ENCODE measurements at places on chromosomes 16 and 17. TPM values are rescaled to one million over a fixed set of nuclear protein-coding genes. Genes with fewer than 3 reads are reported as not detected.

Gene CDH16
- total RNA-seq, result not detected

DNA sequence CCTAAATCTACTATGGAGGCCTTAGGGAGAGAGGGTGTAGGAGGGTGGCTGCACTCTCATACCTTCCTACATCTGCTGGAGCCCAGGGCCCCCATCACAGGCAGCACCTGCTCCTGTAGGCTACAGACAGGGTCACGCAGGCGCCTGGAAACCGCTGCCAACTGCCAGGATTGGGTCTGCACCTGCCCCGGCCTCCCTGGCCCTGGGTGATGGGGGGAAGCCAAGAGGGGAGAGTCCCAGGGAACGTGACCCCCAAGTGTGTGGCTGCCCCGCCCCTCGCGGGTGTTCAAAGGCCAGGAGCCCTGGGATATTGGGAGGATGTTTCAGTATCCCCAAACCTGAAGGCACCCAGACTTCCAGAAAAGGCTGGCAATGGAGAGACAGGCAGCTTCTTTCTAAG lies 5.6 kb upstream of the TEX19 start:
- DNase-seq, result no peak
- H3K36me3 ChIP-seq, result no peaks in the 10 kb centered on the region
- peaks cover 10% of the 10 kb centered on the region for H3K27me3 ChIP-seq
- H3K4me3 ChIP-seq, result no peak overlapping the region
- H3K4me1 ChIP-seq, result no peaks in the 10 kb centered on the region

DNA sequence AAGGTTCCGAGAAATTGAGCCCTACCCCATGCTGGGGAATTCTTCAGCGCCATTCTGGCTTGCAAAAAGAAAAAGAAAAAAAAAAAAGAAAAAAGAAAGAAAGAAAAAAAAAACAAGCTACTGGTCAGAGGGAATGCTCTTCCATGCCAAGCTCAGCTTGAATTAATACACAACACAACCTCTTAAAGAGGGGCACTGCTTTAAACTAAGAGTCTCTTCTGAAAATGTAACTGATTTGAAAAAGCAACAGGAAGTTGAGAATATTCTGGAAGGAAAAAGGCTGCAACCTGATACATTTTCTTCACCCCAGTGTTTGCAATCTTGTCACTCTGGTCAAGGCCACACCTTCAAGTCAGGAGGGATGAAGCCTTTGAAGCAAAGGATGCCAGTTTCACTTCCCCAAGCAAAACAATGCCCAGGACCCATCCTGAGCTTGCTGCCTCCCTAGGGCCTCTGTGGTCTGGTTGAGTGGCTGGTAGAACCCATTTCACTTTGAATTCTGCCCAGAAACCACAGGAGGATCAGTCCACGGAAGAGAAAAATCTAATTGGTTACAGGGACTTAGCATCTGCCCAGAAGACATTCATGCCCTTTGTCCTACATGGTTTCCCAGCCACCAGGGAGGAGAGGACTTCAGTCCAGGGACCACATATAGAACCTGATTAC lies 389.7 kb downstream of the SOX9 start:
- H3K27ac ChIP-seq, result no peak overlapping the region
- no peaks in the 10 kb centered on the region for H3K36me3 ChIP-seq
- DNase-seq, result no peak
- H3K4me3 ChIP-seq, result no peak overlapping the region
- peaks cover 3% of the 10 kb centered on the region for H3K4me1 ChIP-seq
- H3K27me3 ChIP-seq, result no peaks in the 10 kb centered on the region

GRCh38 chr17:80423536-80424225 lies 8.7 kb downstream of the ENDOV start:
- peaks cover 6% of the 10 kb centered on the region for H3K4me1 ChIP-seq
- no peak overlapping the region for H3K27ac ChIP-seq
- no peak for DNase-seq
- no peaks in the 10 kb centered on the region for H3K27me3 ChIP-seq

Gene NOTUM
- 6.1 TPM for total RNA-seq

- H3K4me1 ChIP-seq, result no peaks in the 10 kb centered on the region
- H3K4me3 ChIP-seq, result no peak overlapping the region
- no peak overlapping the region for H3K27ac ChIP-seq
- no peak for DNase-seq
- no peaks in the 10 kb centered on the region for H3K27me3 ChIP-seq
Measured at GRCh38 chr16:89786474-89787364, 29.7 kb downstream of the FANCA start.

GRCh38 chr16:22035153-22035552 lies 27.2 kb downstream of the MOSMO start:
- no peaks in the 10 kb centered on the region for H3K27me3 ChIP-seq
- peaks cover 5% of the 10 kb centered on the region for H3K36me3 ChIP-seq
- DNase-seq, result no peak
- H3K27ac ChIP-seq, result no peak overlapping the region
- H3K4me3 ChIP-seq, result no peak overlapping the region

GRCh38 chr16:75931970-75932369 lies 205.7 kb upstream of the CPHXL start:
- no peak for DNase-seq
- H3K36me3 ChIP-seq, result no peaks in the 10 kb centered on the region
- H3K27me3 ChIP-seq, result no peaks in the 10 kb centered on the region
- H3K27ac ChIP-seq, result no peak overlapping the region
- H3K4me3 ChIP-seq, result no peak overlapping the region

DNA sequence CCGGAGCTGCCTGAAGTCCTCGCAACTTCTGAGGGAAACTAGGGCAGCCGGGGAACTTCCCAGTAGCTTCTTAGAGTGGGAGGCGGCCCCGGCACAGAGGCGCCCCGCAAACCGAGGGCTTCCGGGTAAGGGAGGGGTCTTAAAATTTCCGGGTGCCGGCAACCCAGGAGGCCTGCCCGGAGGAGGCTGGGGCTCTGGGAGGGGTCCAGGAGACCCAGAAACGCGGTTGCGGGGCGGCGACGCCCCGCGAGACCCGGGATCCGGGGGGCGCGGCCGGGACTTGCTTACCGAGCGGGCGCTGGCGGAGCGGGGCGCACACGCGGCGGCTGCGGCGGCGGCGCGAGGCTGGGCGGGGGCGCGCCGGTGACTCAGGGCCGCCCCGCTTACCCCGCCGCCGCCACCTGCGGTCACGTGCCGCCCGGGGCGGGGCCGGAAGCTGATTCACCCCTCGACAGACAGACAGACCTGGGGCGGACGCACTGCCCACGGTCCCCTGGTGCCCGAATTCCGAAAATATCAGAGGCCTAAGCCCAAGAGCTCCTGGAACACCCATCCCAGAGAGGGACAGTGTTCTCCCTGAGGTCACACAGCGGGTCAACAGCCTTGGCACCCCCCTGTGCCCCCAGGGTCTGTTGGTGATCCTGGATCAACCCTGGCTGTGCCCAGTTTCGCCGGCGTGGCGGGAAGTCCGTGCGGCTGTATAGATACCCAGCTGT lies at the start of gene FAM83G:
FAM83G (minus strand) TSS at position 344 of the 716 bp plus-strand sequence. CDS start 723 bp downstream, outside the sequence.
- DNase-seq, result peak; percentile 92
- H3K36me3 ChIP-seq, result no peaks in the 10 kb centered on the region
- no peaks in the 10 kb centered on the region for H3K27me3 ChIP-seq
- peak within 1 kb of the TSS; percentile 66 for H3K4me3 ChIP-seq
- H3K27ac ChIP-seq, result peak within 1 kb of the TSS; percentile 73

- H3K27ac ChIP-seq, result no peak overlapping the region
- DNase-seq, result no peak
- peaks cover 7% of the 10 kb centered on the region for H3K27me3 ChIP-seq
Measured at GRCh38 chr17:73586921-73587602, 57.2 kb downstream of the SDK2 start.

- H3K4me1 ChIP-seq, result no peaks in the 10 kb centered on the region
- DNase-seq, result no peak
- H3K36me3 ChIP-seq, result no peaks in the 10 kb centered on the region
- H3K4me3 ChIP-seq, result no peak overlapping the region
- H3K27me3 ChIP-seq, result peaks cover 5% of the 10 kb centered on the region
Measured at GRCh38 chr16:50519001-50519400, 29.2 kb upstream of the NKD1 start.

DNA sequence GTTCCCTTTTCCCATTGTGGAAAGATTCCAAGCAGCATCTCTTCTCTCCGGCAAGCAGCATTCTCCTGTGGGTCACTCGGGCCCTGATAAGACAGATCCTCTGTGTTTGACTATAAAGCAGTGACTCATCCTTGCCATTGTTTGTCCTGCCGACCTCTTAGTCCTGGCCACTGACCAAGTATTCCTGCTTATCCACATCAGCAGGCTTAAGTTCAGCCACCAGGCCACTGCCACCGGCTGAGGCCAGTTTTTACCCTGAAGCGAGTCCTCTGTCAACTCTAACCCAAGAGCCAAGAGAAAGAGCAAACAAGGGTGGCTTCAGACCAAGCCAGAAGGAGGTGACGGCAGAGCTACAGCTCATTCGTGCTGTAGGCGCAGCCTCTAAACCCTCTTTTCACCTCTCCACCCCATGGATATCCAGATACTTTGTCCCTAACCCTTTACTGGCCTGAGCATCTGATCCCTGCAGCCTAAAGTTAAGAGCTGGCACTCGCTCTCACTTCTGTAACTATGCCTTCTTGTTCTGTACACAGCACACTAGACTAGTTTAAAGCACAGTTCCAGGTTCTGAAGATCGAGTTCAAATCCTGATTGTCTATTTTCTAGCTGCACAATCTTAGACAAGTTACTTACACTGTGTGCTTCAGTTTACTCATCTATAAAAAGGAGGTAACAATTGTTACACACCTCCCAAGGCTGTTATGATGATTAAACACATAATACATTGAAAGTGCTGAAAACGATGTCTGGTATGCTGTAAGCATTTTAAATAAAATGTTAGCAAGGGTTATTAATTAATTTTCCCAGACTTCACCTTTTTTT lies 31.0 kb downstream of the SOX9 start:
- DNase-seq, result peak; percentile 67
- no peak overlapping the region for H3K4me3 ChIP-seq
- no peaks in the 10 kb centered on the region for H3K27me3 ChIP-seq
- H3K4me1 ChIP-seq, result no peaks in the 10 kb centered on the region
- H3K27ac ChIP-seq, result peak overlapping the region; percentile 37

Gene ENPP7
- not detected for total RNA-seq

DNA sequence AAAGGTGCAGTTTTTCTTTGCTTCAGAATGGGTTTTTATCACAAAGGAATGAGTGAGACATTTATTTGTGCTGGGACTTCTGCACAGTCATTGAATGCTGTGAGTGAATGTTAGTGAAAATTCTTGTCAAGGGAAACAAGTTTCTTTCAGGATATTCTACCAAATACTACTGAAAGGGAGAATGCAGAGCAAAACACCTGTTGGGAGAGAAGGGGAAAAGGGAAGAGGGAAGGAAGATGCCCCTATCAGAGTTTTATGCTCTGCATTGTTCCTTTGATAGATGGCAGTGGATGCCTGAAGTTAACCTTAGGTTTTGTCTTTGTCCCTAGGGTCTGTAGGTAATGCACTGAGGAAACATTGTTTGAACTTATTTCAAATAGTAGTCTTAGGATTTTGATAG lies 3.1 kb downstream of the GGNBP2 start:
- DNase-seq, result no peak
- peaks cover 51% of the 10 kb centered on the region for H3K4me1 ChIP-seq
- H3K27ac ChIP-seq, result peak overlapping the region; percentile 12

GRCh38 chr17:68384941-68385340 lies 72.4 kb downstream of the WIPI1 start:
- peak overlapping the region; percentile 75 for H3K27ac ChIP-seq
- H3K4me1 ChIP-seq, result peaks cover 26% of the 10 kb centered on the region
- H3K36me3 ChIP-seq, result no peaks in the 10 kb centered on the region
- H3K4me3 ChIP-seq, result no peak overlapping the region
- DNase-seq, result no peak
- no peaks in the 10 kb centered on the region for H3K27me3 ChIP-seq

- no peaks in the 10 kb centered on the region for H3K36me3 ChIP-seq
- H3K4me1 ChIP-seq, result peaks cover 21% of the 10 kb centered on the region
- no peaks in the 10 kb centered on the region for H3K27me3 ChIP-seq
- peak overlapping the region; percentile 30 for H3K4me3 ChIP-seq
- peak; percentile 83 for DNase-seq
- H3K27ac ChIP-seq, result peak overlapping the region; percentile 55
Measured at GRCh38 chr17:80187515-80187941, 17.7 kb downstream of the CARD14 start.

- no peak overlapping the region for H3K27ac ChIP-seq
- no peak overlapping the region for H3K4me3 ChIP-seq
- no peaks in the 10 kb centered on the region for H3K36me3 ChIP-seq
- no peak for DNase-seq
Measured at GRCh38 chr16:15647294-15648014, 2.6 kb upstream of the NDE1 start.

Gene PPP1R1B
- total RNA-seq, result 25.1 TPM

Gene NUP88
- 40.4 TPM for total RNA-seq

Gene TMEM114
- total RNA-seq, result not detected

DNA sequence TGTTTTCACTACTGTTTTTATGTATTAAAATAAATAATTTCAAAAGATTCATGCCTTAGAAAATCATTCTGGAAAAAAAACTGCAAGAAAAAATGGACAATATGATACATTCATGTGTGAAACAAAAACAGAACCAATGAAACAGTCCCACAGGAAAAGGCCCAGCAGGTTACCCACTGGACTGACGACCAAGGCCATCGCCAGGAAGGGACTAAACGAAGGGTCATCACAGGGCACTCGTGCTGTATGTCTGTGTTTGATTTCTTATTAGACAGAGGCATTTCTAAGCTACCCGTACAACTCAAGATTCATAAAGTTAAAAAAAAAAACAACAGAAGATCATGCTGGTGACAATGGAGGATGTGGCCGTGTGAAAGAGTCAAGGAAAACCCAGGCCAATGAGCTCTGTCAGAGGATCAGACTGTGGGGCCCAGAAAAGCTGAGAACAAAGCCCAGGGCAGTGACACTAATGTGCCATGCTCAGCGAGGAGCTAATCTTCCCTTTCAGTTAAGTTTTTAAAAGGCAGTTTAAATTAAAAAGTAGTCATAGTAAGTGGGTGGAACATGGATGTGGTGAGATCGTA lies 31.8 kb downstream of the NSMCE1 start:
- H3K36me3 ChIP-seq, result peaks cover 10% of the 10 kb centered on the region
- peak overlapping the region; percentile 73 for H3K27ac ChIP-seq
- H3K27me3 ChIP-seq, result no peaks in the 10 kb centered on the region
- peaks cover 63% of the 10 kb centered on the region for H3K4me1 ChIP-seq

Gene TBC1D3G
- total RNA-seq, result not detected

DNA sequence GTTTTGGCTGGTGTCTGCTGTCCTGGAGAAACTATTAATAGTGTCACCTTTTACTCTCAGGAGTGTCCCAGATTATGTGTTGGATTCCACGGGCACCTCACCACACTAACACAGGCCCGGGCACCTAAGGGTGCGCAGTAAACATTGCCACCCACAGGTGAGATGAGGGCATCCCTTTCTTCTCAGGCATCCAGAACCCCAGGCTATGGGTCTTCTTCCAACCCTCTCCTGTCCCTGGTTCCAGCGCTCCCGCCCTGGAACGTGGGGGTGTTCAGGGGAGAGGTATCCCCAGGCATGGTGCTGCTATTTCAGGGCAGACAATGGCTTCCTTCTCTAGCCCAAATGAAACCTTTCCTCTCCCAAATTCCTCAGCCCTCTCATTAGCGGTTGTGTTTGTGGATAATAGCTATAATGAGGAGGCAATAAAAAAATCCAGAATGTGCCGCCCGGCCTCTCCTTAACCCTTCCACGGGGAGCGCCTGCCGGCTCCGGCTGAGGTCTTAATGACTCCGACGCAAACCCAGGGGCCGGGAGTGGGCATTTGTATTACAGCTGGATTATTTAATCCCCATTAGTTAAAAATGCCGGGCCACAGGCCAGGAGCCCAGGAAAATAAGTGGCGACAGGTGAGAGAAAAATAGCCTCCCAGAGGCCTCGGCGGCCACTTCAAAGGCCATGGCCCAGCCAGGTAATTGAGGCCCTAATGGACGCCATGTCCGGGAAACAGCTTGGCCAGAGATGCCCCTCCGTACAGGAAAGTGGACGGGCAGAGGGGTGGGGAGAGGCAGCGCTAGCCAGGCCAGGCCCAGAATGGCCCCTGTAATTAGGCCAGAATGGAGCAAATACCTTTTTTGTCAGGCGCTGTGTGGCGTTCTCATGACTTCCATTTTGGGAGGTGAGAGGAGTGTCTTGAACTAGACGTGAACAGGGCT lies 102.8 kb downstream of the IRX5 start:
- H3K4me1 ChIP-seq, result no peaks in the 10 kb centered on the region
- no peak overlapping the region for H3K4me3 ChIP-seq
- H3K27ac ChIP-seq, result no peak overlapping the region
- H3K36me3 ChIP-seq, result no peaks in the 10 kb centered on the region
